Temporal lobe (tissue), 4 donors: ENCODE measurements at places on chromosomes 12 and 14. TPM values are rescaled to one million over a fixed set of nuclear protein-coding genes. Genes with fewer than 3 reads are reported as not detected.

VPS29 gene
- total RNA-seq, result 74.0 TPM

AMHR2 gene
- not detected for total RNA-seq

TEX52 gene
- total RNA-seq, result not detected

SPX gene
- total RNA-seq, result 0.25 TPM

ABHD12B gene
- total RNA-seq, result not detected

ARHGAP9 gene
- 0.25 TPM for total RNA-seq
